ENCODE measurements at places on chromosomes 12 and 14. TPM values are rescaled to one million over a fixed set of nuclear protein-coding genes. Genes with fewer than 3 reads are reported as not detected.

DNA sequence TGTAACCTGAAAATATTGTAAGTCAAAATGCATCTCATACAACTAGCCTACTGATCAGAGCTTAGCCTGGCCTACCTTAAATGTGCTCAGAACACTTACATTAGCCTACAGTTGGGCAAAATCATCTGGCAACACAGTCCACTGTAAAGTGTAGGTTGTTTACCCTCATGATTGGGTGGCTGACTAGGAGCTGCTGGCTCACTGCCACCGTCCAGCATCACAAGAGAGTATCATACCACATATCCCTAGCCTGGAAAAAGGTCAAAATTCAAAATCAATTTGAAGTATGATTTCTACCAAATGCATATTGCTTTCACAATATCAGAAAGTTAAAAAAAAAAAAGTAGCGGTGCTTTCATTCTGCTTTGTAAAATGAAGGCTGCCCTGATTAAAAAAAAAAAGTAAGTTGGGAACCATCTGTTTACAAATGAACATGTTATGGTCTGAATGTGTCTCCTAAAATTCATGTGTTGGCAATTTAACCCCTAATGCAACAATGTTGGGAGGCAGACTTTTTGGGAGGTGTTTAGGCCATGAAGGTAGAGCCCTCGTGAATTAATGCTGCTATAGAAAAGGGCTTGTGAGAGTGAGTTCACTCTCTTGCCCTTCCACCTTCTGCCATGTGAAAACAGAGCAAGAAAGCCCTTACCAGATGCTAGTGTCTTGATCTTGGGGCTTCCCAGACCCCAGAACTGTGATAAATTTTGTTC is 211.8 kb downstream of the PPM1H start:
- DNase-seq, result no peak

GRCh38 chr14:68359022-68359836 is 433.6 kb downstream of the ZFP36L1 start:
- no peak for DNase-seq

GRCh38 chr14:45587142-45587541 is 334.1 kb upstream of the MIS18BP1 start:
- DNase-seq, result no peak

DNA sequence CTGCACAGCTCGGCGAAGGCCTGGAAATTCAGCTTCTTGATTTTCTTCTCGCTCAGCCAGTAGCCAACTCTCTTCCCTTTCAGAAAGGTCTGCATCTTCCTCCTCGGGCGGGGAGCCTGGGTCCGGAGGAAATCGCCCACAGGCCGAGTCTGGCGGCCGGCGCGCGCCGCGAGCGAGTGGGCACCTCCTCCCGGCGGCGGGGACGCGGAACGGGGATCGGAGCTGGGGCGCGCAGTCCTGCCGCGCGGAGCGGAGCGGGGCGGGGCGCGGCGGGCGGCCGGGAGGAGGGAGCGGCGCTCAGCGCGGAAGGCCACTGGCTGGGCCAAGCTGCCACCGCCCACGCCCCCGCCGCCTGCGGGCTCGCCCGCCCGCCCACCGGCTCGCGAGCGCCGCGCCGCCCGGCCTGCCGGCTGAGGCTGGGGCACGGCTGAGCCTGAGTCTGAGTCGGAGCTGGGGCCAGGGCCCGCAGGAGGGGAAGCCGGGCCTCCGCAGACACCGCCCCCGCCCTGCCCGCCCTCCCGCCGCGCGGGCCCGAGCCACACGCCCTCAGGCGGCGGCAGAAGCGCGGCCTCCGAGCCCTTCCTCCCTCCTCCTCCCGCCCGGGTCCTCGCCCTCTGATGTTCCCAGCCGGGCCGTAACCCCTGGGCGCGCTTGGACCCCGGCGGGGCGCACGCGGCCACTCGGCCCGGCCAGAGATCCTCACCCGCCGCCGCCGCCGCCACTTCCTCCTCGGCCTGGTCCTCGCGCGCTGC is 480 bp downstream of the ITPK1 start:
- no peak for DNase-seq

DNA sequence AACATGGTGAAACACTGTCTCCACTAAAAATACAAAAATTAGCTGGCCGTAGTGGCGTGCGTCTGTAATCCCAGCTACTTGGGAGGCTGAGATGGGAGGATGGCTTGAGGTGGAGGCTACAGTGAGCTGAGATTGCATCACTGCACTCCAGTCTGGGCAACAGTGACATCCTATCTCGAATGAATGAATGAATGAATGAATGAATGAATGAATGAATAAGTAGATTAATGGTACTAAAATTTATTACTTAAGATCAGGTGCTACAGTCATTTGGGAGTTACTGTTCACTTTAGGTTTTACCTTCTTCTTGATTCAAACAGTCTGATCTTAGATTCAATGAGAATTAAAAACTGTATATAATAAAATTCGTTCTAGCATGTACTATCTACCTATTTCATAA is 31.6 kb upstream of the WDR89 start:
- no peak for DNase-seq

DNA sequence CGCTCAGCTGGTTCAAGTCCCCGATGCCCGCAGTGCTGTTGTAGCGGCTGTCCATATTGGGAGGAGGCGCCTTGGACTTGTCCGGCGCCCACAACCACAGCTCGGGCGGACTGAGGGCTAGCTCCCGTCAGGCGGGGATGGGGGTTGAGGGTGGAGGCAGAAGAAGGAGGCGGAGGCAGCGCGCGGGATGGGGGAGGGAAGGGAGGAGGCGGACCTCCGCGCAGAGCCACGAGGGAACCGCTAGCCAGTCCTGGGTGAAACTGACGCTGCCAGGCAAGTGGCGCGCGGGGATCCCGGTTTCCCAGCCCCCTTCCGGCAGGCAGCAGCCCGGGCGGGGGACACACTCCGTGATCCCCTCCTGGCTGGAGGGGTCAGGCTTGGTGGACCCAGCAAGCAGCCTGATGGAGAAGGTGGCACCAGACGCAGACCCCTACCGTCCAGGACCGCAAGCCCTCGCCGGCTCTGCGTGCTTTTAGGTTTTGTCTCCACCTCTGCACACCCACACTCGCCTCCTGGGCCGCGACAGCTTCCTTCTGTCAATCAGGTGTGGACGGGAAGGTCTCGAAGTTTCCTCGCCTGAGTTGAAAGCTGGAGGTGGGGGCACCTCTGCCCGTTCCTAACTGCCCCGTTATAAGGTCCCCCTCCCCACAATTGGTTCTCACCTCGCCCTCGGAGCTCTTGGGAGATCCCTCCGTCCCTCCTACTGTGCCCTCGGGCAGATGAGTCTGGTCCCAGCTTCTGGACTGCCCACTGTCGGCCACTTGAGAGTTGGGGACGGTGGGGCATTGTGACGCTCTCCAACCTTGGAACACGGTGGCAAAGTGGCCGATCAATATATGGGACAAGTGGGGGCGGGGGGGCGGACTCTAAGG is at the start of gene CPNE8:
CPNE8 (minus strand) TSS at position 112 of the 872 bp plus-strand sequence; CDS start at position 55, 57 bp downstream.
- no peak for DNase-seq

CTSG gene
- polyA plus RNA-seq, result not detected

DNA sequence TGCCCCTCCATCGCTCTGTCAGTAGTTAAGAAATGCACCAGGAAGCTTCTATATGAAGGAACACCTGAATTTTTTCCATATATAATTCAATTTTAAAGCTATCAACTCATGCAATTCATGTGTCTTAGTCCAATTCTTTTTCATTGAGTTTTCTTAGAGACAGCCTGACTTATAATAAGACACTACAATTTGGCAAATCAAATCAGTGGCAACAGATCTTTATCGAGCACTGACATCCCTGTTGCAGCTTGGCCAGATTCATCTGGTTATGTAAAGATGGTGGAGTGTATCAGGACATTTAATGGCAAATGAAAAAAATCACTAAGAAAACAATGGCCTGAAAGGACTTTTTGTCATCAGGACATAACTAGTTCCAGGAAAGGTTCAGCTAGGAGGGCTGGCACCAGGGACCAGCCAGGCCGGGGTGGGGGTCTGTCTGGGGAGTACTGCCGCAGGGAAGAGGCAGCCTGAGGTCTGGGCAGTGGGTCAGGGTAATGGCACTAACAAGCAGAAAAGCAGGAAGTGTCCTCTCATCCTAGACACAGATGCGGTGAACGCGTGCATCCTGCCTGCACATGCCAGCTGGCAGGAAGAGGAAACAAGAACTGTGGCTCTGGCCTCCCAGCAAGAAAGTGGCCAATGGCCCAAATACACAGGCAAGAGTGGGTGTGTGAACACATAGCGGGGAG is 100.5 kb upstream of the LMNTD1 start:
- DNase-seq, result no peak

DNA sequence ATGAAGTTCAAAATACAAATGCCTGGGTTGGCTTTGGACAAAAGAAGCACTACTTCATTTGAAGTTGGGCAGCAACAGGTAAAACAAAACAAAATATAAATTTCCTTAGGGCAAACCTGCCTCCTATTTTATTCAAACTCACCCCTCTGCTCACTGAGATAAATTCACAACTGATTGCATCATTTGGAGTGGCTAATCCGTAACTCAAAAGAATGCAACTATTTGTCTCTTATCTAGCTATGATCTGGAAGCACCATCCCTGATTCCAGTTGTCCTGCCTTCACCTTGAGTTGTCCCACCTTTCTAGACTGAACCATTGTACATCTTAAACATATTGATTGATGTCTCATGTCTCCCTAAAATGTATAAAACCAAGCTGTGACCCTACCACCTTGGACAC is 145.0 kb downstream of the CCER1 start:
- DNase-seq, result no peak

- DNase-seq, result no peak
Observed at GRCh38 chr14:75188520-75189268, 12.3 kb upstream of the TMED10 start.

DNA sequence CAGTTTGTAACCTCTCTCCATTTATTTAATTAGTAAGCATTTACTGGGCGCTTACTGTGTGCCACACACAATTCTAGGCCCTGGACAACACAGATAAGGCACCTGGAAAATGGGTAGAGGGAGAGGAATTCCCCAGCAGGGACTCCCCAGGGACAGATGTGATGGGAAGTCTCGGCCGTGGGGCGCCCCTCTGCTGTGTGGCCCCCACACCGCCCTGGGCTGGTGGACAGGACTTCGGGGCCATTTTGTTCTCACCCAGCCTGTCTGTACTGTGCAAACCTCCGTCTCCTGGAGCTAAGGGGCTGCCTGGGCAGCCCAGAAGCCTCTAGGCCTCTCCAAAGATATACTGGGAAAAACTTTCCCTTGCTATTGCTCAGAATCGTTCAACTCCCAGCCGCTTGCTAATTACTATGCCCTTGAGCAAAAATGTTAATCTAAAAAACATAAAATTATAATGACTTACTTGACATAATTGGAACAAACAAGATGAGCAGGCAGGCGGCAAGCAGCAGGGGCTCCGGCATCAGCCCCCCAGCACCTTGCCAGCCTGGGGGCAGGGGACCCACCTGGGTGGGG is 64.4 kb upstream of the NCOR2 start:
- no peak for DNase-seq

DNA sequence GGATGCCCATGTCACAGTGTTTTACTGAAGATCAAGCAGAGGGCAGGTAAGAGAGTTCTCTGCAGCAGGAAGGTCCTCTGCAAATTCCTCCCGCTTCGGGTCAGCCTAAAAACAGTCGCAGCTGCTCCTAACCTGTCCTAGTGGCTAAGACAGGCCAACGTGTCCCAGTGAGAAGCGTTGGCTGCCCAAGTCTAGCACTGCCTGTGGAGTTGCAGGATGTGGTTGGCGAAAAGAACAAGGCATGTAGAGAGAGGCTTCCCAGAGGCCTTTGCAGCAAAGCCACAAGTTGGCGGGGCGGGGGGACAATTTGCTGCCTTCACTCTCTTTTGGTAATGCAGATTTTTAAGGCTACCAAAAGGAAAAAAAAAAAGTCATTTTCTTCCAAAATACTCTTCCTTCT is 340.1 kb downstream of the BCL11B start:
- no peak for DNase-seq

GRCh38 chr12:13170892-13171490 is 25.5 kb upstream of the EMP1 start:
- DNase-seq, result no peak

GRCh38 chr14:78325911-78326310 is 155.7 kb downstream of the NRXN3 start:
- DNase-seq, result no peak

DNA sequence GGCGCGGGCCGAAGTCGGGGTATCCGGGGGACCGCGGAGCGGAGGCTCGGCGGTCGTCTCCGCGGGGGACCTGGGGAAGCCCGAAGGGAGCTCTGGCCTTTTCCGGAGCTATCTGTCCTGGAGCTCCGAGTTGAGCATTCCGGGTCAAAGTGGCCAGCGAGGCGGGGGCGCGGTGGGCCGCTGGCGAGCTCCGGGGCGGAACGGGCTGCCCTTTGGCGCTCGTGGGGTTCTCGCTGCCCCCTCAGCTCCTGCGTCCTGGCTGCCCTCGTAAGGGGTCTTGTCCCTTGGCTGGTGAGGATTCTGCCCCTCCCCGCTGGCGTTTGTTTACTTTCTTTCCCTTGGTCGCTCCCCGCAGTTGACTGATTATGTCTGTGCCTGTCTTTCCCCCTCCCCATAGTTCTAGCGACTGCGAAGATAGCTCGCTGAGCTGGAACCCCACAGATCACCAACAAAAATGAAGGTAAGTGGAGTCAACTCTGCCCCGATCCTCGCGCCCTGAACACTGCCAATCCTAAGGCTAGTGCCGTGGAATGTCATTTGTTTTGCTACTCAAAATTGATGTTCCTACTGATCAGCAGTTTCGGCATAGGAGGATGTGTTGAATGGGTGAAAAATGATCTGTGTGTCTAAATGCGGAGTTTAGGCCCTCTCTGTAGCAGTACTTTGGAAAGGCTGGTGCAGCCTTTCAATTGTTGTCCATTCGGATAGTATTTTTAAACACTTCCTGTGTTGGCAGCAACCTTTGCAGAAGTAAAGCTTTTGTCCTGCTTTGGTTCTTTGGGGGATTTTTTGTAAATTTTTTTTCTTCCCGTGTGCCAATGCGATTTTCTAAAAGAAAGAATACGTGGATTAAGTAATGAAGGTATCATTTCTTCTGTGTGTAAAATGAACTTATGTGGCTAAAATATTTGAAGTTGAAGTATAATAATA is 1.3 kb downstream of the ARID4A start:
- DNase-seq, result no peak

- no peak for DNase-seq
Observed at GRCh38 chr12:32860192-32860591, 36.4 kb downstream of the PKP2 start.

PCNX1 gene
- polyA plus RNA-seq, result 54.2 TPM

DNA sequence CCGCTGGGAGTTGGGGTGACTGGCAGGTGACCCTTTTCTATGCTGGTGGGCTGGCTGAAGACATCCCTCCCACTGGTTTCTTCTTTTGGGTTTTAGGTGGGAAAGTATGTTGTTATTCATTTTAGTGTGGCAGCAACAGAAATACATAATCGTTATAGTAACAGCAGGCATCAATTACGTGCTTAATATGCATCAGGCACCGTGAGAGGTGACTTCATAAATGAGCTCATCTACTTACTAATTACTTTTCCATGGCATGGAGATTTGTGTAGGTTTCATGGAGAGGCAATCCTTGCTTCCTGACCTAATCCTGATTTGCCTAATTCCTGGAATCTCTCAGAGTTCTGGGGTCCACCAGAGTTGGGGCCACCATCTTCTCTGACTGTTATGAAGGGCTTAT is 13.4 kb upstream of the CELA1 start:
- no peak for DNase-seq

DNA sequence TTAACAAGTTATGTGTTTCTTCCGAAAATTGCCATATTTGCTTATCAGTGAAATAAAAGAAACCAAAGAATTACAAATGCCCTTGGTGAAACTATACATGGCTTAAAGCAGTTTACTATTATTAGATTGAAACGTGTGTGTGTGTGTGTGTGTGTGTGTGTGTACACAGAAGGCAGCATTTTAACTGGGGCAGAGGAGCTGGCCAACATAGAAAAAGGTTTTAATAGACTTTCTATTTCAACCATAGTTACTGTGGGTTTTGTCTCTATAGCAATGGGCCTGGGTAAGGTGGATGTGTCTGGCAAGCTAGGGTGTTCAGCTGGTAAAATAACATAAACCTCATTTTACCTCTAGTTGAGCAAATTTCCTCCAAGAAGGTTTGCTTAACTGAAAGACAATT is 6.5 kb downstream of the PRICKLE1 start:
- DNase-seq, result no peak

Data from AG04450 (cell line).